ENCODE measurements at places on chromosomes 1 and 21. TPM values are rescaled to one million over a fixed set of nuclear protein-coding genes. Genes with fewer than 3 reads are reported as not detected.
A peak's percentile ranks its signal among the peaks of the same experiment; 100 is the strongest.

- DNase-seq: no peak
Observed at GRCh38 chr1:153540394-153541361, at the start of gene S100A5. Gene S100A5, minus strand, starts transcription at chr1:153540934. Its CDS starts 743 bp downstream, at chr1:153540191.

Gene TMEM79
- total RNA-seq: 12.0 TPM

- DNase-seq: no peak
Observed at GRCh38 chr1:169483500-169483966, 2.2 kb downstream of the SLC19A2 start.

DNA sequence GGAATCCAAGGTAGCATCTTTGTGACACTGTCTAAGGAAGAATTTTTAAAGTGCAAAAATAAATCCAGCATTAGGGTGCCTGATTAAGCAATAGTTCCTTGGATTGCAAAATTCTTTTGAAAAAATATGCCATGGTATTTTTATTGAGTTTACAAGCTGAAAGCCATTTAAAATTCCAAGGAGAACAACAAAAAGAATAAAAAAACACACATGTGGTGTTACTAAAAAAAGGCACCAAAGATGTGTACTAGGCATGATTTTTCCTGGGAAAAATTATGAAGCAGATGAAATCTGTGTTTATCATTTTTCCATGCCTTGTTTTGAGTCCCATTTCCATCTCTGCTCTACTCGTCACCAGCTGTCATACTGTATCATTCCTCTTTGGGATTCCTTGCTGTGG, 157.0 kb upstream of the ZNHIT6 start:
- DNase-seq: no peak

DNA sequence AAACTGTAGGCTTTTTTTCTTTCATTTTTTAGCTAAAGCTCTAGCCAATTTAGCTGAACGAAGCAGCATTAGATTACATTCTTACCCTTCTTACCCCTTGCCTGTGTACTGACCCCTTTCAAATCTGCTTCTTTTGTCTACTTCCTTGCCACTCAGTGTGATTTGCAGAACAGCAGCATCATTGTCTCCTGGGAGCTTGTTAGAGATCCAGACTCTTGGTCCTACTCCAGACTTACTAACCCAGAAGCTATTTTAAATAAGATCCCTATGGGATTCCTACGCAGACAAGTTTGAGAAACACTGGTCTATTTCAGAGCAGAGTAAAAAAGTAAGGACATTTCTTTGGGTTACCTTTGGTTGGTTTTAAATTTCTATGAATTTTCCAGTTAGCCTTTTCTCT, 13.8 kb downstream of the LRRC39 start:
- DNase-seq: no peak

GRCh38 chr1:159005161-159005560, 4.5 kb upstream of the IFI16 start:
- no peak for DNase-seq

Gene TMOD4
- total RNA-seq: 1.2 TPM

DNA sequence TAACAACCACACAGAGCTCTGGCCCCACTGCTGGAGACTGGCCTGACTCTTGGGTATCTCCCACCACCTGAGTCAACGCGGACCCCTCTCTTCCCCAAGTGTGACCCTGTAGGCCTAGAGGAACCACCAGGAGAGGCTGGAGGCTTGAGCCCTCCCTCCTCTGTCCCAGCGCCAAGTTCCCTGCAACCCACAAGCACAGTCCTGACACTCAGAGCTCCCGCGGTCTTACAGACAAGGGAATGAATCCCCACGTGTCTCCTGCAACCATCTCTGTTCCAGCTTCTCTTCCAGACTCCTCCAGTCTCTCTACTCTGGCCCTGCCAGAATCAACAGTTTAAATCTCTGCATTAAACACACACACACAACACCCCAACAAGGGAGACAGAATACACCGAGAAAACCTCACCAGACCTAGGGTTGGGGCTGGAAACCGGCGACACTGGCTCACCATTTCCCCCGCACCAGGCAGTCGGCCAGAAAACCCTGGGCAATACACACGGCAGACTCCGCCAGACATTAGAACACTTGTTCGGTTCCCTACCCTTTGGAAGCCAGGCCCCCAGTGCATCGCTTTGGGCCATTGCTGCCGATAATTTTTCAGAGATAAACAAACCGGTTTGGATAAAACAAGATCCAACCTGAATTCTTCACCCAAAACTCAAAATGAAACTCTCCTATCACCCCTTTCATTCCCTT, 21.7 kb downstream of the CASZ1 start:
- DNase-seq: peak; percentile 49

DNA sequence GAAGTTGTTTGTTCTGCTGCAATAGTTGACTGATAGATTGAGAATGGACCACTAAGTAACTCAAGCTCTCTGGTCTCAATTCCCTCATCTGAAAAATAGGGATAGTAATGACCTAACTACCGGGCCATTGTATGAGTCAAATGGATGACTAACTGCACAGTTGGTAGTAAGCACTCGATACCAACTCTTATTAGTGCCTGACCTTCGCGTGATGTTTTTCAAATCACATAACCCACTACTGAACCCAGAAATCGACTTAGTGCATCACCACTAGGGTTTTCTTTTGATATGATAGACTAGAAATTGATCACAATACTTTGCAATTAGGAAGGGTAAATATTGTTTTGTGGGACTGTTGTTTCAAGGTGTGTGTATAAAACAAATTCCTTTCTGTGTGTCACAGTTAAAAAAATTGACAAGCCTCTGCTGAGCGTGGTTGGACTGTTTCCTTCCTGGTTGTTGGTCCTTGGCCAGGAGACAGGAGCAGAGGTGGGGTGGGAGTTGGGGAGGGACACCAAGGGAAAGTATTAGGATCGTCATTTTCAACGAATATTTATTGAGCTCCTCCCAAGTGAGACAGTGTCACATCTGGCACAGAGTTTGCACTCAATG, 54.0 kb upstream of the LRP8 start:
- no peak for DNase-seq

- DNase-seq: no peak
Observed at GRCh38 chr1:69611316-69611715, 43.6 kb downstream of the LRRC7 start.

Gene NPL
- 3.4 TPM for total RNA-seq

GRCh38 chr1:226555092-226555491, 6.5 kb downstream of the STUM start:
- no peak for DNase-seq

DNA sequence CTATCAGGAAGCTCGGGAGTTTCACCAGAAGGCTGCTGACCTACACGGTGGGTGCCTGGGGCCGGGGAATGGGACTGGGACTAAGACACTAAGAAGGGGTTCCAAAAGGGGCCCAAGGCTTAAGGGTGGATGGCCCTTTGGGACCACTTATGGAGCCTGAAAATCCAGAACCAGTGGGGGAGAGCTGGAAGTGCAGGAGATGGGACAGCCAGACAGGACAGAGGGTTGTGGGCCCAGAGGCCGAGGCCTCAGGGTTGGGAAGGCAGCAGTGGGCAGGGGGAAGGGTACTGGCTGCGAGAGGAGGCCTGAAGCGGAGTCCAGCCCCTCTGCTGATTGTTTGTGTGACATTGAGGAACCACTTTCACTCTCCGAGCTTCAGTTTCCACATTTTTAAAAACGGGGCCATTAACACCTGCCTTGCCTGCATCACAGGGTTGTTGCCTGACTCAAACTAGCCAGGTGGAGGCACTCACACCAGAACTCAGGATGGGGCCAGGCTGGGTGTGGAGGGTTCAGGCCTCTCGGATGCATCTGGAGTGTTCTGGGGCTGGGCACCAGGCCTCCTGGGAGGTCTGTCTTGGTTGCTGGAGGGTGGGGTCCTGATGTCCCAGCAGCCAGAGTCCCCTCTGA, 3.0 kb downstream of the TTC24 start:
- no peak for DNase-seq

DNA sequence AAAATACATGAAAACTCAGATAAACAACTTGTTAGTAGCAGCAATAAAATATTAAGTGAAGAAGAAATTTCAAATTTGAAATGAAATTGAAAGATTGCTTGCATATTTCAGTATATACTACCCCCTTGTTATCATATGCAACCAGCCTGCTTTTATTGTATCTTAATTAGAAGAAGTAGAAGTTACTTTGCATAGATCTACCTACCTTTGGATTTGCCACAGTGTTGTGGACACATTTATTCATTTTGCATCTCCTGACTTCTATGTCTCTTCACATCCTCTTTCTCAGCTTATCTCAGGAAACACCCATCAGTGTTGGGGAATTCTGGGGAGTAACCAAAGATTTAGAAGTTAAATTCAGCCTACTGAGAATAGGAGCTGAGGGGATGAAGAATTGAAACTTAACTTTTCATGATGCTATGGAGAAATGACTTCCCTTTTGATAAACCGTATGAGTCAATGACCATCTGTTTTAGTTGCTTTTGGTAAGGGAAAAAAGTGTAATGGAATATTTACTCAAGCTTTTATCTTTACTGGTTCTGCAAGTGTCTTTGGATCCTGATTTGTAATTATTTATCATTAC, 96.9 kb downstream of the RGL1 start:
- no peak for DNase-seq

- no peak for DNase-seq
Observed at GRCh38 chr1:157151506-157151905, 13.3 kb upstream of the ETV3 start.

GRCh38 chr1:99659755-99660210, 13.9 kb downstream of the PALMD start:
- no peak for DNase-seq

- DNase-seq: no peak
Observed at GRCh38 chr1:64171797-64172281, 31.6 kb upstream of the UBE2U start.

GRCh38 chr1:211986628-211987254, 48.6 kb downstream of the INTS7 start:
- no peak for DNase-seq

Gene C1orf87
- not detected for total RNA-seq

Gene FAM43B
- not detected for total RNA-seq

DNA sequence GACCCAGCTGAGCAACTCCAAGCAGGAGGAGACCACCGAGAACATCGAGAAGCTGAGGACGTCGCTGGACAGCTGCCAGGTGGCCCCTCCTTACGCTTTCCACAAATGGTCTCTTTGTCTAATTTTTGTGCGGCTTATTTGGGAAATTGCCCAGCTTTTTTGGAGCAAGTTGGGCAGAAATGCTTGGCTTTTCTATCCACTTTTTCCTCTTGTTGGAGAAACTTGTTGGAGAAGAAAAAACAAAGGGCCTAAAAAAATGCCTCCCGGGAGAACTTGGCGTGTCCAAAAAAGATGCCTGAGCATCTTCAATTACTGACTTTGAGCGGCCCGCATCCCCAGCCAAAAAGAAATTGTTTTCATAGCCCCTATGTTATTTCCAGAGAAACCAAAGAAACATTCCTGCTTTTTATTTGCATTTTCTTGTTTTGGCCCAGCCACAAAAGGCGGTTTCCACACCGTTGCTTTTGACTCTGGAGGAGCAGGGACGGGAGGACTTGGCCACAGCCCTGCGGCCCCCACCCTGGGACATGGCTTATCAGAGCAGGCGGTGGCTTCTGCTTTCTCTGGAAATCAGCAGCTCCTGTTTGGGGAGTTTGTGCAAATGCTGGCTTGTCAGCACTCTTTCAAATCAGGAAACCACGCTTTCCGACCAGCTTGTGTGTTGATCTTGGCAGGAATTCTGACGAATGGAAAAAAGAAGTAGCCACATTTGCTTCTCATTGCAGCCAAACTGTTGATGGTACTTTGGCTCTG, 81.2 kb upstream of the EFHD2 start:
- DNase-seq: no peak

GRCh38 chr1:243819438-243819839, 30.6 kb downstream of the AKT3 start:
- no peak for DNase-seq

GRCh38 chr1:201703621-201704438, 125.1 kb upstream of the IPO9 start:
- DNase-seq: no peak

DNA sequence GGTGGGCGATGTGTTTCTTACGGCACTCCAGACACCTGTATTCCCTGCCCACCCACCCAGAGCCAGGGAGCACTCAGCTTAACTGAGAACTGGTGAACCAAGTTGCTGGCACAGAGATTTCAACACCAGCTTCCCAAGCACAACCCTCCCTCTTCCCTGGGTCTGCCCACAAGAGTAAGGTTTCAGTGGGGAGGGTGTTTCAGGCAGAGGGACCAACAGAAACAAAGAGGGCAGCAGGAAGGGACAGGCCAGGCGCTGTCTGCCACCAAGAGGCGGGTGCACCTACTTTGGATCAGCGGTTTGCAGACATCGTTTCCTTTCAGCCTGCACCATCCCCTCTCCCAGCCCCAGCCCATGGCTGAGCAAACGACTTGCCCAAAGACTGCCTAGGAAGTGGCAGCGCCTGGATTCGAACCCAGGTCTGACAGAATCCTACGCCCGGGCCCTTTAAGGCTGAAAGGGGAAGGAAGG, 21.9 kb upstream of the ALDH4A1 start:
- no peak for DNase-seq

GRCh38 chr1:240500647-240501046, 111.3 kb downstream of the GREM2 start:
- no peak for DNase-seq

Gene MPZ
- 6.6 TPM for total RNA-seq

DNA sequence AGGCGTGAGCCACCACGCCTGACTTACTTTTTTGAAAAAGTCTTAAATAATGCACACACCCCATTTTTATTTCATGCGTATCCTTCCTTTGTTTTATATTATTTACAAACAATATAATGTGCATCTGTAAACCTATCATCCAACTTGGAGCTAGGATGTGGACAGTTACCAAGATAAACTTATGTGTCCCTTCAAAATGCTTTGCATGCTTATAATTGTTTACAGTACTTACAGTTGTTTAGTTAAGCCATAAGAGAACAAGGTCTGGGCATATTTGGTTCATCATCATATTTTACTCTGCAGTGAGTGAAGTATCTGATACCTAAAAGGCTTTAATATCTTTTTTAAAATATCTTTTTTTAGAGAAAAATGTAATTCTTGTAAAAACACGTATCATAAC, 16.1 kb upstream of the HMGN1 start:
- no peak for DNase-seq

Gene RHBG
- total RNA-seq: not detected
